ENCODE measurements at places on chromosomes 6 and 20.

- DNase-seq = peak; percentile 75
Measured at GRCh38 chr20:6698056-6698455, 69.4 kb upstream of the BMP2 start.

- no peak for DNase-seq
Measured at GRCh38 chr20:44188752-44189151, 1.8 kb upstream of the JPH2 start.

DNA sequence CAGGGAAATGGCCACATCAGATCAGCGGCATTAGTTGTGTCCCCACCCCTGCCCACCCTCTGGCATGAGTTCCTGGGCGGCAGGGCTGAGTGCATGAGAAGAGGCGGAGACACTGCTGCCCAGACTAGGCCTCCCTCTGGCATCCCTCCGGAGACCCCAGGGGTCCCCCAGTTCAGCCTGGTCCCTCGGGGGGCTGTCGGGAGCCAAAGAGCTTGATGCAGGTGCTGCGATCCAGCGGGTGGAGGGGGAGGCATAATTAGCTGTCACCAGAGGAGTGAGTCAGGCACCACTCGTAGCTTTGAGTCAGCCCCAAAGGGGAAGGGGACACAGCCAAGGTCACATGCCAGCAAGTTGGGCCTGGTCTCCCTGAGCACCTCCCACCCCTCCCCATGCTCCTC is 34.5 kb downstream of the DLGAP4 start:
- no peak for DNase-seq

DNA sequence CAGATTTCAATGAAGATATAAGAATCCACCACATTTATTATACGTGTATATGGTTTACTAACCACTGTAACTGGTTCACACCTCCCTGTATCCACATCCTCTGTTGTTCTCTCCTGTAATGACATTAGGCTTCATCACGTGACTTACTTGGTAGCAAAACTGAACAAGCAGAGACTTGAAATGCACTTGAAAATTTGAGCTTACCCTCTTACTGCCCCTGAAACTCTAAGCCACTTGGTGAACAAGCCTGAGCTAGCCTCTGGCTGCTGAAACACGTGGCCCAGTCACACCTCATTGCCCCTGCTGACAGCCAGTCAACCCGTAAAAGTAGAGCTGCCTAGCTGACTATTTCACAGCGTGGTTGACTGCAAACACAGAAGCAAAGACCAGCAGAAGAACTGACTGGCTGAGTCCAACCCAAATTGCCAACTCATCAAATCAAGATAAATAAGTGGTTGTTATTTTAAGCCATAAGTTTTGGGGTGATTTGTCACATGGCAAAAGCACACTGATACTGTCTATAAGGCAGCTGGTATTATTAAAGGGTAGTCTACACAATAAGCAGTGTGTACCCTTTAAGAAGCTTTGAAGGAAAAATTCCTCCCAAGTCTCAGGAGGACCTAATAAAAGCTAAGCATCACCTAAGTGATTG is 109.0 kb downstream of the RALGAPA2 start:
- no peak for DNase-seq

GRCh38 chr6:69795469-69796072 is 1.2 kb downstream of the LMBRD1 start:
- DNase-seq = no peak

- peak; percentile 60 for DNase-seq
Measured at GRCh38 chr6:116561377-116562018, 7.9 kb downstream of the CALHM4 start.

DNA sequence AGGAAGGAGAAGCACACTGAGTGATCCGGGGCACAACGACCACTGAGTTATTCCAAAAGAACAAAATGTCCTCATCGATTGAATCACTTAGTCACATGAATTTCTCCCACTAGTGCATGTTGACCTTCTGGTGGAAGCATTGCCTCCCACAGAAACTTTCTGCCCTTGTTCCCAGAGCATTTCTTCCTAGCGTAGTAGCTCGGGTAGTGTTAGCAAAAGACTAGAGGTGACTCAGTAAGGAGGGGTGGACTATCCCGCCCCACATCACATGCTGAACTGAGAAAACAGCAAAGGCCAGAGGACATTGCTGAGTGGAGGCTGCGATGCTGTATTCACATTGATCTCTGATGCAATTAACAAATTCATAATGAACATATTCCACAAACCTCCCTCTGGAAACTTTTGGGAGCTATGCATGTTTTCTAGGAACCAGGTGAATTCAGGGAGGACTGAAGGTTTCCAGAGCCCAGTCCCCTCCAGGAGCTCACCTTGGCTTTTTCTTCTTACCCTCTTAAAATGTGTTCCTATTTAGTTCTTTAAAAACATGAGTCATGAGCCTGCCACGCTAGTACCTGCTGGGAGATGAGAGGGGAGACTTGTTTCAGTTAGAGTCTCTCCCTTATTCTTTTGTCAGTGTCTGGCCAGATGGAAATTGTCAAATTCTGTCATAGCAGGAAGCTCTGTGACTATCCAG is 507.9 kb downstream of the CDH26 start:
- no peak for DNase-seq

- no peak for DNase-seq
Measured at GRCh38 chr6:1612299-1612973, 2.7 kb downstream of the FOXC1 start.

- DNase-seq = no peak
Measured at GRCh38 chr20:9119776-9120175, 50.9 kb downstream of the PLCB4 start.

DNA sequence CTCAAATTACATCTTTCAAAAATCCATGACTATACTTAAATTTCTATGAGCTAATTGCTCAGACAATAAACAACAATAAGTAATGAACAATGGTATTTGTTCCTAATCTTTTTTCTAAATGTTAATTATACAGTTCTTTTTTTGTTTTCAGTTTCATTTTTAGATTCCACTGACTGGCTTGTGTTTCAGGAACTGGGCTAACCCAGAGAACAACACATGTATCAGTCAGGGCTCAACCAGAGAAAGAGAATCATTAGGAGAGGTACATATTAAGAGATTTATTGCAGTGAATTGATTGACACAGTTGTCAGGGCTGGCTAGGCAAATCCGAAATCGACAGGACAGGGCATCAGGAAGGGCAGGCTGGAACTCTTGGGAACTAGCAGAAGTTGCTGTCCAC is 182.8 kb downstream of the GRM1 start:
- DNase-seq = no peak

DNA sequence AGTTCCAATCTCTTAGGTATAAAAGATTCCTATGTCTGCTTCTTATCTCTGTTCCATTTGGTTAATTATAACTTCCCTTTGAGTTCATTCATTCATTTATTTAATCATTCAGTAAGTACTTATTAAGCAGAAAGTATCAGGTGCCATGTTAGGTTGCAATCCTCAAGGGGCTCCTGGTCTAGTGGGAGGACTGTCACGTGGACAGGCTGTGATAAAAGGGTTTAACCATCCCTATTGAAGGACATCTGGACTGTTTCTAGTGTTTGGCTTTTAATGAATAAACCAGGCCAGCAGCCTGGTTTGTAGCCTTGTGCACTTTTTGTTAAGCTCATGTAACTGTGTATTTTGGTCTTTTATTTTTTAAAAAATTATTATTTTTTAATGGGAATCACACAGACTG is 162.1 kb upstream of the OGFRL1 start:
- DNase-seq = no peak

Data from large intestine (tissue), 12 donors.